Naive B cell (primary cell): ENCODE measurements at places on chromosomes 3 and 15.

DNA sequence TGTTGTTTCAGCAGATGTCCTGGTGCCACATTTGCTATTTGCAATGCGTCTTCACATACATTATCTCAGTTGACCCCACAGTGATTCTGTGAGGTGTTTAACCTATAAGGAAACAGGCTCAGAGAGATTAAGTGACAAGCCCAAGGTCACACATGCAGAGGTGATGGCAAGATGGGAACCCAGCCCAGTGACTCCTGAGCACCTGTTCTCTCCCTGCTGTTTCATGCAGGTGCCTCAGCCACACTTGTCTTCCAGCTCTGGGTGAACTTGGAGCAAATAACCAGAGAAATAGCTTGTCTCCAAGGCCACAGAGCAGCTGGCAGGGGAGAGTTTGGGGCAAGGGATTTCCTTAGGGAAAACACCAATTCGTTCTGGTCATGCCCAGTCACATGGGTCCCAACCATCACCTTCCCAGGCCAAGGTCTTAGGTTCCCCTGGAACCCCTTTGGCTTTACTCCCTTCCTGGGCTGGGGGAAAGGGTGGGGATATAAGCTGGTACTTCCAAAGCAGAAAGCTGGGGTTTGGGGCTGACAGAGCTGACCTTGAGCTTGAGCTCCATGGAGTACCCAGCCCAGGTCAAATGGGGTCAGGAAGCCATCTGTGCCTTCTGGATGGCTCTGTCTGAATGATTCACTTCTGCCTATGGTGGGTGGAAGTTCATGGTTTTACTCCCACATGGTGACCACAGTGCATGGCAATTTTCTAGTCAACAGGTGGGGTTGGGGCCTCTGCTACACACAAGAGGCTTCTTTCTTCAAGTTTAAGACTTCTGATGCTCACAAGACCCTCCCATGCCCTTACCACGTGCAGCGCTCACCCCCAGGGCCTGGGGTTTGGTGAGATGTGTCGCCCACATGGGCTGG lies 22.4 kb downstream of the LIPC start:
- DNase-seq = no peak

- peak; percentile 30 for DNase-seq
Measured at GRCh38 chr3:40191850-40192448, 117.6 kb upstream of the EIF1B start.

- no peak for DNase-seq
Measured at GRCh38 chr3:11559816-11560633, 83.7 kb downstream of the VGLL4 start.

DNA sequence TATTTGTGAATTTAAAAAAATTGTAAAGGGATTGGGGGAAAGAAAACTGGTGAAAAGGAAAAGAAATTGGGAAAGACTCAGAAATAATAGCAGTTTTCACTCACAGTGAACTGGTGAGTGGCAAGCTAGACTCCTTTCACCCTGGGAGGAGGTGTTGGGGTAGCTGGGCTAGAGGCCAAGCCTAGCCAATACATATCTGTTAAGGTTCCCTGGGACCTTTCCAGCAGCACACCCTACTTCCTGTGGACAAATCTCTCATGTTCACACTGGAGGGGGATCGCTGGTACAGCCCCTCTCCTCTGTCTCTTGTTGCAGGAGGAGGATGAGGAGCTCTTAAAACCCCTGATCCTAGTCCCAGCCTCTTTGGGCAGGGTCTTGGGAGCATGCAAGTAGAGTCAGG lies 3.7 kb upstream of the RPP25 start:
- no peak for DNase-seq

DNA sequence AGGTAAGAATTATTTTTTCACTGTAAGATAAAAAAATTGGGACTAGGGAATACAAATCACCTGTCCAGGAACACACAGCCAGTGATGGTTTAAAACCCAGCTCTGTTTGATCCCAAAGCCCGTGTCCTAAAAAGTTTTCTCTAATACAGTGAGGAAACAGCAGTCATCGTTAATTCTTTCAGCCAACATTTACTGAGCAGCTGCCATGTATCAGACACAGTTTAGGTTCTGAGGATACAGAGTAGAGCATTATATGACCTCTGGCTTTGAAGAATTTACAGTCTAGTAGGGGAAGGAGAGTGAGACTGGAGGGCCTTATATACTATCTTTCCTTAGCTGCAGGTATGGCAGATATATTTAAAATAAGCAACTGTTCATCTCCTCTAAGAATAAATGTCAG lies 82.7 kb downstream of the KCNMB2 start:
- no peak for DNase-seq

DNA sequence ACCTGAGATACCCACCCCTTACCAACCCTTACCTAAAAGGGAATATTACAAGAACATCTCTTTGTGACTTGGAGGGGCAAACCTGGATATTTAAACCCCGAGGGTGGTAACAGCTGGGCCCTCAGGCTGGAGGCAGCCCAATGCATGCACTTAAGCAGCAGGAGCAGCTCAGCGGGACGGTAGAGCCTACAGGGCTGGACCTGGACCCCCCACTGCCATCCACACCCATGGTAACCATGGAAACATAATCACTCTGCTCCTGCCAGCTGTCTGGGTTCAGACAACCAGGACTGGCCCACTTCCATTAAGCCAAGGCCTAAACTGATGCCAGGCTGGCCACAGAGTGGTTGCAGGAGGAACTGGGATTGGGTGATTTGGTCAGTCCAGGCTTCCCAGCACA lies 52.8 kb downstream of the ETFA start:
- no peak for DNase-seq

DNA sequence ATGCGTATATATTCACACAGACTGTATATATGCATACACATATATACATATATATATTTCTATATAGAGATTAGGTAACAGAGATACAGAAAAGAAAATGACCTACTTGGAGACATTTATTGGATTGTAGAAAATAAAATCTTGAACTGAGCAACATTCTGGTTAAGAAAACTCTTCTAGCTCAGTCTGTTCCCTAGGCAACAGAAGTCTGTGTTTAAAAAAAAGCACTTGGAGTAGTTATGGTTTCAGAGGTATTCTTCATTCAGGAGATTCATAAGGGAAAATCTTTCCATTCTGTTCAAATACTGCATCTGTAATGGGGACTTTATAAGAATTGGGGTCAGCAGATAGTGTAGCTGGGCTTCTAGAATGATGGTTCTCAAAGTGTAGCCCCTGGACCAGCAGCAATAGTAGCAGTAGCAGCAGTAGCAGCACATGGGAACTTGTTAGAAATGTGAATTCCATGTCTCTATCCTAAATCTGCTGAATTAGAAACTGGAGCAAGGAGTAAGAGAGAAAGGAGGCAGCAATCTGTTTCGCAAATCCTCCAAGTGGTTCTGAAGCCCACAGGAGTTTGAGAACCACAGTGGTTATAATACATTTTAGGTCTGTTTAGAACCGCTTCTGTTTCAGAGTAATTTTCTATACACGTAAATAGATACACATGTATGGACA lies 112.8 kb upstream of the TMEM108 start:
- no peak for DNase-seq

- no peak for DNase-seq
Measured at GRCh38 chr3:23000371-23000770, 202.8 kb upstream of the UBE2E2 start.

GRCh38 chr15:72033285-72033684 lies 84.7 kb downstream of the MYO9A start:
- DNase-seq = no peak

DNA sequence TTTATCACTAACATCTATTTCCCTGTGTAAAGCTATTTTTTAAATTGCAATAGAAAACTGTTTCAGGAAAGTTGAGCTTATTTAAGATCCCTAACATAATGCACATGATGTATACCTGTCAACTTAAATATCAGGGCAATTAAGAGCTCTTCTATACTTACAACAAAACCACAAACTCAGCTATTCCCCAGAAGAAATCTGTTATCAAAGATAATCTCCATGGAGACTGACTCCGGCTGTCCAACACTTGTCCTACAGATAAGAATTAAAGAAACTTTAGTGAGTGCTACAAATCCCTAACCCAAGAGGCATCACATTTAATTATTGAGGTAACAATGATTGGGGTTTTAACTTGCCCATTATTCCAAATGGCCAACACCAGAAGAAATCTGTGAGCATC lies 3.4 kb downstream of the SELENOK start:
- DNase-seq = no peak

GRCh38 chr15:70196372-70197316 lies 98.9 kb upstream of the TLE3 start:
- DNase-seq = peak; percentile 42

GRCh38 chr3:73866846-73867245 lies 242.1 kb upstream of the PDZRN3 start:
- no peak for DNase-seq

- no peak for DNase-seq
Measured at GRCh38 chr3:66567077-66567476, 66.3 kb upstream of the LRIG1 start.

DNA sequence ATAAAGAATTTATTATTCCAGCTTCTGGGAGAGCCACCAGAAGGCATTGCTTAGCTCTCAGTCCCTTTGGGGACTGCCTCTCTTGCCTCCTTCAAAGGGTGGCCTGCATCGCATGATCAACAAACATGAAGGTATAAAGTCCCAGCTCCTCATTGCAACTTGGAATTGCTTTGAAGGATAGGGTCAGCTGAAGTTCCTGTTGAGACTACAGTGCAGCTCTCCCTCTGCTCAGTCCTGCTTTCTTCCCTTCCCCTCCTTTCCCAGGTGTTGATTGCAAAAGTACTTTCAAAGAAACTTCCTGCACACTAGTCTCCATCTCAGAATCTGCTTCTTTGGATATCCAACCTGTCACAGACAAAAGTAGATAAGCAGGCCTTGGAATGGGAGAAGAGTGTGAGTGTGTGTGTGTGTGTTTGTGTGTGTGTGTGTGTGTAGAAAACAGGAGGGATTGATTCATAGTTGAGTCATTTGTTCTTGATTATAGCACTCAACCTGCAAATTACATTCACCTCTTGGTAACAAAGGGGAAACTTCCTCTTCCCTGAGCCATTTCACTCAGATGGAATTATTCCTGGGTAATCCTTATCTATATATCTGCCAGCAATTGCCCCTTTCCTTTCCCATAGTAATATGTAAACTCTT lies 13.7 kb downstream of the CCR8 start:
- no peak for DNase-seq

GRCh38 chr3:25817107-25817506 lies 27.2 kb downstream of the OXSM start:
- no peak for DNase-seq

DNA sequence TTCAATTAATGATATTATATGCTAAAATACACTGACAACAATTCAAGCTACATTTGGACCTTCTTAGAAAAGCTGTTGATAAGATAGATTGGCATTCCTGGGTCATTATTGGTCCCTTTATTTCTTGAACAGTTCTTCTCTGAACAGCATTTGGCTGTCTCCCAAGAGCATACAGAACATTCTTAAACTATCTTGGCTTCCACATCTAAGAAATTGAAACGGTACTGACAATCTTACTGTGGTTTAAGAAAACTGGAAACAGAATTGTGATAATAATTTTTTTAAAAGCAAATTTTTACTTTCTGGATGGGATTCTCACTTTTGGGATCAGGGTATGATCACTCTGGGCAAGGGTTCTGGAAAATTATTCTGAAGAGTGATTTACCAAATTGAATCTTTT lies 161.7 kb upstream of the ZNF385D start:
- no peak for DNase-seq

- DNase-seq = no peak
Measured at GRCh38 chr3:13039213-13039896, 33.9 kb downstream of the IQSEC1 start.

DNA sequence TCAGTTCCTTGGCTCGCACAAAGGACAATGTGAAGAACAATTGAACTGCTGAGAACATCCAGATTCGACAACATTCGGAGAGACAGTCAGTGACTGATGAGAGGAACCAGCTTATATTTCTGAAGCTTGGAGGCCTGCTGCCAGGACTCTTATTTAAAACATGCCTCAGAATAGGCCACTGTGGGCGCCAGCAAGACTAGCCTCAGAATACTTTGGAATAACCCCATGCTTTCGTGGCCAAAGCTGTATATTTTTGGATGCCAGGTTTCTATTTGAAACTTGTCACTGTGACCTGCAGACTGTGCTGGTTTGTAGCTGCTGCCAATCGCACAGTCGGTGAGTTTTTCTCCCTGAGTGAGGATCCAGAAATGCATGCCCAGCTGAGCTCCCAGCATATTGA lies 129.9 kb upstream of the UBE3A start:
- DNase-seq = no peak

- DNase-seq = no peak
Measured at GRCh38 chr15:63070681-63071129, 28.2 kb downstream of the TPM1 start.

DNA sequence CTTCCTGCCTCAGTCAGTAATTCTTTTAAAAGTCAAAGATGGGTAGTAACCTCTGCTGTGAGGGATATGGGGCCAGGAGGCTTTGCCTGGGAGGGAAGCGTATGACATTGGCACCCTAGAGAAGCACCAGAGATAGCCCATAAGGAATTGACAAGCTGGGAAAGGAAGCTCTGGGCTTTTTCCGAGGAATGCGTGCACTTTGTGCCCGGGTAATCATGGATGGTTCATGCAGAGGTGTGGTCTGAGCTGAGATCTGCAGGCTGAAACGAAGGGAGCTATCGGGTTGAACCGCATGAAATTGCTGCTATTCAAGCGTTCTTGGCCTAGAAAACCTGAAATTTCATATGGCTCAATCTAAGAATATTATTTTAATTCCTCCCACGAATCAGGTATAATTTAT lies 127.7 kb upstream of the TLE3 start:
- no peak for DNase-seq

DNA sequence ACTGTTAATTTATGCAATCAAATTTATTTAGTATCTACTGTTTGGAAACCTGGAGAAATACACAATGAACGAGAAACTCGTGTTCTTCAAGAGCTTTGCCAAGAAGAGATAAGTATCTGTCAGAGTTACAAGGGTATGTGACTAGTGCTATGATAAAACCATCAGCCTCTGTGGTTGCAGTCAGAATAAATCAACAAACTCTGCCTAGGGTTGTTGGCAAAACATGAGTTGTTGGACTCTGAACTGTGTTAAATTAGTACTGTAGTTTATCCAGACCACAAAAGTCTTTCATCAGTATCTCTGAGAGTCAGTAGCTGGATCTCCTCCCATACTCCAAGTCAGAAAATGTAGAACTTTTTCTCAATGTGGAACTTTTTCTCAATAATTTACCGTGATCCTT lies 918.4 kb downstream of the NAALADL2 start:
- DNase-seq = no peak

GRCh38 chr15:60672400-60672799 lies 193.5 kb upstream of the ICE2 start:
- DNase-seq = no peak

- no peak for DNase-seq
Measured at GRCh38 chr3:20810555-20810954, 624.5 kb upstream of the SGO1 start.

GRCh38 chr15:25381579-25381978 lies 57.2 kb downstream of the UBE3A start:
- DNase-seq = no peak

GRCh38 chr15:75456710-75457109 lies 5.2 kb upstream of the SIN3A start:
- DNase-seq = no peak

DNA sequence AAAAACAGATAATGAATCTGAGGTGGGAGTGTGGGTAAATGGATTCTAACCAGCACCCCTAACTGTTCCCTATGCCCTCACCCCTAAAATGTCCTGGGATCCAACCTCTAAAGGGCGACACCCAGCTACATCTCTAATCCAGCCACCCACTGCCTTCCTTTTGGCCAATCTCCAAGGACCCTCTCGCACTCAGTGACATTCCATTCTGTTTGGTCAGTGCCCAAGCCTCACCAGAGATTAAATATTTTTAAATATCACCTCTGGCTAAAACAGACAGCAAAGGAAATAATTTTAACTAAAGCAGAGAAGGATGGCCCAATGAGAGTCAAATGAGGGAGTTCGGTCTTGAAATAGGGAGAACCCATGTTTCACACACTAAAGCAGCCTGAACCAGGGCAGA lies 19.9 kb upstream of the SCN10A start:
- DNase-seq = no peak
